CD8-positive, alpha-beta T cell (primary cell): ENCODE measurements at places on chromosomes 7 and 10.

DNA sequence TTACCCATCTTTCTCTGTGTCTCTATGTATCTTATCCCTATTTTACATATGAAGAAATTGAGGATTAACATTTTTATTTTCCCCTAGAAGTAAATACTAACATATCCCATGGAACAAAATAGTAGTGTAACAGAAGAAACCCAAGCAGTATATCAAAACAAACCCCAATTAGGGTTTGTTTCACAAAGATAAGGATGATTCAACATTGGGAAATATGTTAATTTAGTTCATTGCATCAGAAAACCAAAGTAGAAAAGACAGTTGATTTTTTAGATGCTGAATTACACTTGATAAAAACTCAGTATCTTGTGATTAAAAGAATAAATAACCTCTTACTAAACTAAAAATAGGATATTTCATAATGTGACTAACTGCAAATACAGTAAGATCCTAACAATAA lies 87.8 kb downstream of the GLCCI1 start:
- DNase-seq, result no peak

DNA sequence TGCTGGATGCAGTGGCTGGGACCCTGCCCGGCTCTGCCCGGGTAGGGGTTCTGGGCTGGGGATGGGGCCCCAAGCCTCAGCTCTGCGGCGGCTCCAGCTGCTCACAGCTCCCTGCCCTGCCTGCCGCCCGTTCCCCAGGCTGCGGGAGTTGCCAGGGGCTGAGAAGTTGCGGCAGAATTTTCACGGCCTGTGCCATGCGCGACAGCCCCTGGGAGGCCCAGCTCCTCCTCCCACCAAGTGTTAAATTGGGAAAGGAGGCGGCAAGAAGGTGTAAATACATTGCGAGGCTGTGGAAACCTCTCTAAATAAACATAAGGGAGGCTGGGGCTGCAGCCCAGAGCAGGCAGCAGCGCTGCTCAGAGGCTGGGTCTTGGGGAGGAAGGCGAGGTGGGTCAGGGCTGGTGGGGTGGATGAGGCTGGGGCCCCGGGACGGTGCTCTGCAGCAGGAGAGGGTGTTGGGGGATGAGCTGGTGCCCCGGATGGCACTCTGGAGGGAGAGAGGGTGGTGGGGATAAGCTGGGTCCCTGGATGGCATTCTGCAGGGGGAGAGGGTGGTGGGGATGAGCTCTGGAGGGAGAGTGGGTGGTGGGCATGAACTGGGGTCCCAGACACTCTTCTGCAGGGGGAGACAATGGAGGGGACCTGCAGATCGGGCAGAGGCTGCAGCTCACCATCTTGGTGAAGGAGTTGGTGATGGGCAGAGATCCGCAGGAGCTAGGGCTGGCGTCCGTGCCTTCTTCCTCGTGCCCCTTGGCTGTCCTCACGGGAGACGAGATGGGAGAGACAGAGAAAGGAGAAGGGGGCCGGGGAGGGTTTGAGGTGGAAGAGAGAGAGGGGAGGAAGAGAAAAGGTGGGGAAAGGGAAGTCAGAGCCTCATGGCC lies 85.5 kb upstream of the GNA12 start:
- no peak for DNase-seq

- DNase-seq, result no peak
Measured at GRCh38 chr10:32384171-32384570, 37.2 kb upstream of the EPC1 start.

- DNase-seq, result no peak
Measured at GRCh38 chr7:141377906-141378305, 173.3 kb upstream of the AGK start.

GRCh38 chr7:124460056-124460450 lies 305.5 kb downstream of the GPR37 start:
- DNase-seq, result no peak

- no peak for DNase-seq
Measured at GRCh38 chr7:98233219-98234070, 18.6 kb downstream of the TECPR1 start.

DNA sequence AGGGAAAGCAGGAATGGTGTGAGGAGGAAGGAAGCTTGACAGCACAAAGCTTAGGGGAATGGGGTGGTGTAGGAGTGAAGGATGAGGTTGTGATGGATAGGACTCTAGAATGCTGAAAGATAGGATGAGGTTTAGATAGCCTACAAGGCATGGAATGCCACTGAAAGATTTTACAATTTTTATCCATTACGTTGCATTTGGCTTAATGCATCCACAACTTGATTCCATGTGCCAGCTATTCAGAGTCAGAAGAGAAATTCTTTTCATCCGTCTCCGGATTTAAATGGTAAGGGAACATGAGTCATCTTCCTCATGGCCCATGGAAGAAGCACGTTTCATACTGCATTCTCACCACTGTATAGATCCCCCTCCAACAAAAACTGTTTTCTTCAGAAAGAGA lies 212.4 kb upstream of the BMPER start:
- no peak for DNase-seq

GRCh38 chr7:74583630-74584029 lies 73.9 kb upstream of the GTF2I start:
- no peak for DNase-seq

GRCh38 chr10:7507887-7508726 lies 97.3 kb upstream of the SFMBT2 start:
- peak; percentile 23 for DNase-seq

- no peak for DNase-seq
Measured at GRCh38 chr7:16526742-16527540, at the start of gene LRRC72. TSS of gene LRRC72 (plus strand) at chr7:16526825. CDS start at chr7:16526953, 128 bp downstream.

- DNase-seq, result no peak
Measured at GRCh38 chr10:93745408-93746065, 12.2 kb upstream of the LGI1 start.

DNA sequence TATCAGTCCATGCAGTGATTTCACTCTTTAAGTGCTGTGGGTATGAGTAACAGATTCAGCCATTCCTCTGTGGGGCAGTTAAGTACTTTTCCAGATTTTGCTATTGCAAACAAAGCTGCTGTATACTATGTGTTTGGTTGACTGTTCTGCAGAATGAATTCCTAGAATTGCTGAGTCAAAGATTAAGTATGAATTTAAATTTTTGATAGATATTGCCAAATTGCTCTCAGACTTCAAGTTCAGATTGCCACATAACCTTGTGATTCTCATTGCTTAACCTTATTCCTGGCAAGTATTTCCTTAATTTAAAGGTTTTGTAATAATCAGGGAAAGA lies 21.6 kb upstream of the SAR1A start:
- DNase-seq, result no peak

- no peak for DNase-seq
Measured at GRCh38 chr10:67088036-67088435, 162.2 kb downstream of the LRRTM3 start.

- DNase-seq, result no peak
Measured at GRCh38 chr7:5420067-5420880, 3.4 kb downstream of the TNRC18 start.

DNA sequence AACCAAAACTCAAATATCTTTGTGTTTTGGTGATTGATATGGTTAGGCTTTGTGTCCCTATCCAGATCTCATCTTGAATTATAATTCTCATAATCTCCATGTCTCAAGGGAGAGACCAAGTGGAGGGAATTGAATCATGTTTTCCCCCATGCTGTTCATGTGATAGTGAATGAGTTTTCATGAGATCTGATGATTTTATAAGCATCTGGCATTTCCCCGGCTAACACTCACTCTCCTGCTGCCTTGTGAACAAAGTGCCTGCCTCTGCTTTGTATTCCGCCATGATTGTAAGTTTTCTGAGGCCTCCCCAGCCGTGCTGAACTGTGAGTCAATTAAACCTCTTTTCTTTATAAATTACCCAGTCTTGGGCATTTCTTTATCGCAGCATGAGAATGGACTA lies 419.5 kb downstream of the SH2D4B start:
- DNase-seq, result no peak

GRCh38 chr7:27955596-27955995 lies 215.6 kb downstream of the TAX1BP1 start:
- no peak for DNase-seq

DNA sequence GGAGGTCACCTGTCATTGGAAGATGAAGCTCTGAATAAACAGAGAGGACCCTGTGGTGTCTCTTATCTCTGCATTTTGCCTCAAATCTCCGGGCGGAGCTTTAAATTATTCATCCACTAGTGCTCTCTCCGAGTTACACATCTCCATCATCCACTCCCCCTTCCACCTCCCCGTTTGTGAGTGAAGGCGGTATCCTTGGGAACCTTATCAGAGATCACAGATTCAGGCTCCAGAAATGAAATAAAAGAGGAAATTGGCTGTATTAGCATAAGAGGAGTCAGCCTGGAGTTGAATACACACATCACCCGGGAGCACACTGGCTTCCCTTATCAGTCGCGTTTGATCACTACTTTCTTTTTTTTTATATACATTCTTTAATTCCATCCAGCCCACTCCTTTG lies 1184.8 kb downstream of the GATA3 start:
- no peak for DNase-seq

- no peak for DNase-seq
Measured at GRCh38 chr10:84423719-84424118, 95.3 kb downstream of the CCSER2 start.
